Skin of body (tissue), 3 donors: ENCODE measurements at places on chromosomes 7 and 10. TPM values are rescaled to one million over a fixed set of nuclear protein-coding genes. Genes with fewer than 3 reads are reported as not detected.

- no peak for DNase-seq
Observed at GRCh38 chr7:151290355-151290760, 41.9 kb upstream of the SMARCD3 start.

Gene SRRM3
- total RNA-seq, result 0.99 TPM

Gene ASAH2B
- 3.4 TPM for total RNA-seq

Gene PON2
- total RNA-seq, result 80.1 TPM

Gene TBXAS1
- total RNA-seq, result 6.2 TPM

GRCh38 chr10:69179089-69179742 is 818 bp upstream of the SUPV3L1 start:
- DNase-seq, result no peak

GRCh38 chr7:69388452-69389137 is 209.7 kb upstream of the AUTS2 start:
- no peak for DNase-seq

DNA sequence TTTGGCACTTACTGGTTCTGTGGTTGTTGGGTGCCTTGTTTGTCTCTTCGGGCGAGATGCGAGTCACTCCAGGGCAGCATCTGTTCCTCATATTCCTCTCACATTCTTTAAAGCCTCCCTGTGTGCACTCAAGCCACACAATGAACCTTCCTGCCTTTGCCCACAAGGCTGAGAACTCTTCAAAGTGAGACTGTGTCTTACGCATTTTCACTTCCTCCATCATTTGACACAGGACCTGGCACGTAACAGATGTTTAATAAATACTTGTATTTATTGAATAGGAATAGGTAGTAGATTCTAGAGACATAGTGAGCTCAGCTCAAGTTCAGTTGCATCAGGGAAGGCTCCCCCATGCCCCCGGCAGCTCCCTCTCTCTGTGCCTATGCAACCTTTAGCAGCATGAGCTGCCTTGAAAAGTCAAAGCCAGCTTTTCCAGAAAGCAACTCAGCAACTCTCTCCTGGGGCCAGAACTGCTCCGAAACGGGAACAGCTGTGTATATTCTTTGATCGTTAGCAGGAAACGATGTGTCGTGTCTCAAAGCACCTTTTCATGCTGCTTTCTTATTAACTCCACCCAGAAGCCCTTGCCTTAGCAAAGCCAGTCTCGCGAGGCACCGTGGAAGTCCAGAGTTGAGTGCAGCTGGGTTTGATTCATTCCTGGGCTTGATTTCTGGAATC is 97.5 kb downstream of the PFKFB3 start:
- peak; percentile 31 for DNase-seq

DNA sequence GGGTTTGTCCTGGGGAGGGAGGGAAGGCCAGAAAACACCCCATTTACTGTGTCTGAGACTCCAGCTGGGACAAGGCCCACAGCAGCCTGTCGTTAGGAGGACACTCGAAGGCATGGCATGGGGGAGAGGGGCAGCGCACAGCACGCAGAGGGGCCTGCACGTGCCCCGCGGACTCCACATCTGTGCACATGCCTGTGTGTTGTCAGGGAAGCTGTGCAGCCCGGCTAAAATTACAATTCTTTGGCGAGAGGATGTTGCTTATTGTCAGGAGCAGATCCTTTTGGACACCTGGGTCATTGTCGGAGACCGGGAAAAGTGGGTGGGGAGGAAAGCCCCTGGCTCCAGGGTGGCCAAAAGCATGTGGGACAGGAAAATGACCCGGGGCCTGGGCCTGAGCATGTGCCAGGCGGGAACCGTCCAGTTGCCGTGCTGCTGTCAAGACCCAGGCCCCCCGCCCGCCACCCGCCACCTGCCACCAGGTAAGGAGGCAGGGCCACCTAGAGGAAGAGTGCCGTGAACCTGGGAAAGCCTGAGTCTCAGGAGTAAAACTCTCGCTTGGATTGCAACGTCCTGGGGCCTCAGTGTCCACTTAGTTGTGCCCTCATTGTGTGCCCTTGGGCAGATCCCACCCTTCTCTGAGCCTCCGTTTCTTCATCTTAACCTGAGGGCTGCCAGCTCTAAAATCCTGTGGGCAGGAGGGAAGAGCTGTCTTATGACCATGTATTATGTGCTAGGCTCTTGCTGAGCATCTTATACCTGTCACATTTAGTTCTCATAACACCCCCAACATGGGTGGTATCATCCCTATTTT is 7.2 kb downstream of the VSIR start:
- DNase-seq, result no peak

Gene LIPF
- total RNA-seq, result 0.10 TPM

Gene TMEM178B
- 0.49 TPM for total RNA-seq
